ENCODE measurements at places on chromosomes 4 and X. TPM values are rescaled to one million over a fixed set of nuclear protein-coding genes. Genes with fewer than 3 reads are reported as not detected.

The SLC34A2 gene
- total RNA-seq: 0.34 TPM

The TEC gene
- 3.5 TPM for total RNA-seq

The TMEM144 gene
- 6.3 TPM for total RNA-seq

The NLGN3 gene
- total RNA-seq: 3.5 TPM

The KLB gene
- not detected for total RNA-seq

The LRP2BP gene
- total RNA-seq: 1.6 TPM

The PNMA6A gene
- total RNA-seq: 5.2 TPM

The KLHL13 gene
- 5.6 TPM for total RNA-seq

The SMAD1 gene
- total RNA-seq: 35.6 TPM

The HERC5 gene
- 7.0 TPM for total RNA-seq

The PABPC5 gene
- 7.4 TPM for total RNA-seq

The CXCL5 gene
- total RNA-seq: 0.45 TPM

DNA sequence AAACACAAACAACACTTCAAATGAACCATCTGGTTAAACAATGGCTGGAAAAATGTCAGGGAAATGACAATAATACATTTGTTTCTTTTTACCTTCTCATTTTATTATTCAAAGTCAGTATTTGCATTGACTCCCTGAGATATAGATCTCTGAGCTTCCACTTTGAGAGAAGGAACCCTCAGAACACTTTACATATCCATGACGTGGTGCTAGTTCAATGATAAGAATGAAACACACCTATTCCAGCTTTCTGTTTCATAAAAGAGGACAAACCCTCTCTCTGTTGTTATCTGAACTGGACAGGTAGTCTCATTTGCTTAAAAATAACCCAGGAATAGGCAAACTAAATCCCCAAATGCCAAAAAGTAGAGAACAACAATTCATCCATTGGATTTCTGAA is 65.3 kb upstream of the CCSER1 start:
- DNase-seq: no peak
- no peaks in the 10 kb centered on the region for H3K36me3 ChIP-seq
- no peak overlapping the region for H3K27ac ChIP-seq
- H3K27me3 ChIP-seq: peaks cover 2% of the 10 kb centered on the region
- no peak overlapping the region for H3K4me3 ChIP-seq

GRCh38 chr4:31984872-31985271 is 1264.7 kb downstream of the PCDH7 start:
- DNase-seq: no peak
- H3K27ac ChIP-seq: no peak overlapping the region
- H3K4me1 ChIP-seq: peaks cover 13% of the 10 kb centered on the region
- no peak overlapping the region for H3K4me3 ChIP-seq
- peaks cover 2% of the 10 kb centered on the region for H3K36me3 ChIP-seq
- no peaks in the 10 kb centered on the region for H3K27me3 ChIP-seq

GRCh38 chr4:7803371-7803770 is 136.3 kb downstream of the AFAP1 start:
- peaks cover 40% of the 10 kb centered on the region for H3K36me3 ChIP-seq
- peak overlapping the region; percentile 49 for H3K27ac ChIP-seq
- no peak for DNase-seq
- no peaks in the 10 kb centered on the region for H3K27me3 ChIP-seq

GRCh38 chrX:138638996-138639395 is 72.5 kb downstream of the FGF13 start:
- no peaks in the 10 kb centered on the region for H3K4me1 ChIP-seq
- no peak overlapping the region for H3K4me3 ChIP-seq
- H3K27me3 ChIP-seq: no peaks in the 10 kb centered on the region
- no peak overlapping the region for H3K27ac ChIP-seq
- H3K36me3 ChIP-seq: no peaks in the 10 kb centered on the region

DNA sequence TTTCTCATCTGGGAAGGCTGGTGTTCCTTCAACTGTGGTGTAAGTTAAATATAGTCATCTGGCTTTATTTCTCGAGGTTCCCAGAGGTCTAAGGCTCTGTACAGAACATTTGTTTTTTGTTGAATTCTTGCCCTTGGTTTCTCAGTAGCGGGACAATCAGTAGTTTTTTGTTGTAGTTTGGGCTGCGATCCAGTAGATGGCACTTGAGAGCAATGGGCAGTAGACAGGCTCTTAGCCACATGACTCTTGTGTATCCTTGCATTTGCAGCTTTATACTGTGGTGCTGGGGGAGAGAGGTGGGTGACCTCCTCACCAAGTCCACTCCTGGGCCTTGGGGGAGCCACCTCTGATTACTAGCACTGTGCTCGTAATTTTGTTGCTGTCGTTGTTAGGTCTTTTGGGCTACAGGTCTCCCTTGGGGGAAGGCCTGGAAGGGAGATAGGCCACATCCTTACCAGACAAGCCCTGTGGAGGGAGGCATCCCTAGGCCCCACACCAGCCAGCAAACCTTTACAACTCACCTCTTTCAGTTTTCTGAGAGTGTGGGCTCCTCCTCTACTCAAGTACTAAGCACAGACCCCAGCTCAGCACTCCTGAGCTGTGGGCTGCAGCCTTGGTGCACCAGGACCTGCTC is 8.1 kb downstream of the ETDB start:
- peaks cover 14% of the 10 kb centered on the region for H3K27me3 ChIP-seq
- H3K4me1 ChIP-seq: no peaks in the 10 kb centered on the region
- no peak overlapping the region for H3K4me3 ChIP-seq
- H3K36me3 ChIP-seq: no peaks in the 10 kb centered on the region
- no peak for DNase-seq

GRCh38 chr4:99221980-99222379 is 2.9 kb upstream of the ADH6 start:
- no peak overlapping the region for H3K4me3 ChIP-seq
- DNase-seq: no peak
- no peak overlapping the region for H3K27ac ChIP-seq
- H3K4me1 ChIP-seq: peaks cover 8% of the 10 kb centered on the region

GRCh38 chr4:89109841-89110540 is 1.3 kb upstream of the TIGD2 start:
- H3K27ac ChIP-seq: peak overlapping the region; percentile 82
- peaks cover 14% of the 10 kb centered on the region for H3K36me3 ChIP-seq
- H3K4me1 ChIP-seq: peaks cover 26% of the 10 kb centered on the region
- H3K27me3 ChIP-seq: peaks cover 6% of the 10 kb centered on the region
- DNase-seq: no peak

DNA sequence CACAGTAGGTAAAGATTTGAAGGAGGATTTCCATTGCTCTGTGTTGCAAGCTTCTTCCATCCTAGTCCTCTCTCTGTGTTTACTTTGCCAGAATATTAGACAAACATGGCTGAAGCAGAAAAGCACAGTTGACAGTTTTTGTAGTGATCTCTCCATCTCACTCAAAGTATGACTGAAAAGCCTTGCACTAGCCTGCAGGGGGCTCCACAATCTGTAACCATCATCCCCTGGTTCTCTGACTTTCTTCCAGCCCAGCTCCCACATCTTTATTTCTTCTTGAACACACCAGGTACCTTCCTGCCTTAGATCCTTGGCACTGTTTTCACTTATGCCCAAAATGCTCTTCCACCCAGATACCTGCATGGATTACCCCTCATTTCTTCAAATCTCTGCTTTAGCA is 34.1 kb upstream of the HHIP start:
- no peak for DNase-seq
- no peaks in the 10 kb centered on the region for H3K36me3 ChIP-seq
- no peak overlapping the region for H3K4me3 ChIP-seq
- no peaks in the 10 kb centered on the region for H3K4me1 ChIP-seq
- no peak overlapping the region for H3K27ac ChIP-seq

- DNase-seq: peak; percentile 49
- no peaks in the 10 kb centered on the region for H3K27me3 ChIP-seq
- no peak overlapping the region for H3K27ac ChIP-seq
Observed at GRCh38 chr4:106369456-106370060, 980 bp upstream of the GIMD1 start.

- H3K4me3 ChIP-seq: no peak overlapping the region
- no peaks in the 10 kb centered on the region for H3K27me3 ChIP-seq
- peaks cover 29% of the 10 kb centered on the region for H3K4me1 ChIP-seq
- H3K27ac ChIP-seq: no peak overlapping the region
- peaks cover 3% of the 10 kb centered on the region for H3K36me3 ChIP-seq
- DNase-seq: no peak
Observed at GRCh38 chr4:99209671-99210070, 9.4 kb downstream of the ADH6 start.

GRCh38 chr4:187436251-187436650 is 559.3 kb upstream of the ZFP42 start:
- no peak overlapping the region for H3K4me3 ChIP-seq
- H3K4me1 ChIP-seq: peaks cover 5% of the 10 kb centered on the region
- no peak overlapping the region for H3K27ac ChIP-seq

GRCh38 chrX:139803224-139803623 is 95.3 kb upstream of the MCF2 start:
- no peak for DNase-seq
- peaks cover 13% of the 10 kb centered on the region for H3K36me3 ChIP-seq
- H3K27ac ChIP-seq: no peak overlapping the region

DNA sequence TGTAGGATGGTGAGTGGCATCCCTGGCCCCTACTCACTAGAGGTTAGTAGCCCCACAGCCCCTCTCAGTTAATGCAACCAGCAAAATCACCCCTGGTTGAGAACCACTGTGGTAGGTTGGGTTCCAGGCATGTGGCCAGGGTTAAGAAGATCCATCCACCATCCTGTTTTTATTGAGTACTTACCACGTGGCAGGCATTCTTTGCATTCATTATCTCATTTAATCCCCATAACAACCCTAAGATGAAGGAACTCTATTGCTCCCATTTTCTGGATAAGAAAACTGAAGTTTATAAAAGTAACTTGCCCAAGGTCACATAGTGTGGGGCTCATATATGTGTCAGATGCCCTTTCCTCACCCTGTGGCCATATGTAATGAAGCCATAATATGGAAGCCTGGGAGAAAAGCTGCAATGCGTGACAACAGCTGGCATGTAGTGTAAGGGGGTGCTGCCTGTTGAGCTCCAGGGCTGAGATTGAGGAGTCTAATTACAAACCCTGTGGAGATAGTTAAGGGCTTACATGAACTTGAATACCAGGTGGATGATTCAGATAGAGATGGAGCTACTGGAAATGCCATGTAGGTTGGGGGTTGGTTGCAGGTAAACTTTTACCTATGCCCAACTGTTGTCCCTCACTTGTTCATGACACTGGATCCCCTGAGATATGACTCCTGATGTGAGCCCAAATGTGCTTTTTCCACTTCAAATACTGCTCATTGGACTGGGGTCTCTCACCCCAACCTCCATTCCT is 100.2 kb upstream of the PGRMC2 start:
- no peak overlapping the region for H3K27ac ChIP-seq
- H3K4me3 ChIP-seq: no peak overlapping the region
- DNase-seq: no peak
- no peaks in the 10 kb centered on the region for H3K36me3 ChIP-seq
- H3K4me1 ChIP-seq: peaks cover 43% of the 10 kb centered on the region

DNA sequence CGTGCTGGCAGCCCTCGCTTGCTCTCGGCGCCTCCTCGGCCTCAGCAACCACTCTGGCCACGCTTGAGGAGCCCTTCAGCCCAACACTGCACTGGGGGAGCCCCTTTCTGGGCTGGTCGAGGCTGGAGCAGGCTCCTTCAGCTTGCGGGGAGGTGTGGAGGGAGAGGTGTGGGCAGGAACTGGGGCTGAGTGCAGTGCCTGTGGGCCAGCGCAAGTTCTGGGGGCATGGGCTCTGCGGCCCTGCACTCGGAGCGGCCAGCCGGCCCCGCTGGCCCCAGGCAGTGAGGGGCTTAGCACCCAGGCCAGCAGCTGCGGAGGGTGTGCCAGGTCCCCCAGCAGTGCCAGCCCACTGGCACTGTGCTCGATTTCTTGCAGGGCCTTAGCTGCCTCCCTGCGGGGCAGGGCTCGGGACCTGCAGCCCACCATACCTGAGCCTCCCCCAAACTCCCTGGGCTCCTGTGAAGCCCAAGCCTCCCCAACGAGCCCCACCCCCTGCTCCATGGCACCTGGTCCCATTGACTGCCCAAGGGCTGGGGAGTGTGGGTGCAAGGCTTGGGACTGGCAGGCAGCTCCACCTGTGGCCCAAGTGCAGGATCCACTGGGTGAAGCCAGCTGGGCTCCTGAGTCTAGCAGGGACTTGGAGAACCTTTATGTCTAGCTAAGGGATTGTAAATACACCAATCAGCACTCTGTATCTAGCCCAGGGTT is 556.8 kb downstream of the GABRG1 start:
- H3K4me1 ChIP-seq: no peaks in the 10 kb centered on the region
- H3K27me3 ChIP-seq: no peaks in the 10 kb centered on the region
- H3K4me3 ChIP-seq: no peak overlapping the region
- H3K36me3 ChIP-seq: no peaks in the 10 kb centered on the region

DNA sequence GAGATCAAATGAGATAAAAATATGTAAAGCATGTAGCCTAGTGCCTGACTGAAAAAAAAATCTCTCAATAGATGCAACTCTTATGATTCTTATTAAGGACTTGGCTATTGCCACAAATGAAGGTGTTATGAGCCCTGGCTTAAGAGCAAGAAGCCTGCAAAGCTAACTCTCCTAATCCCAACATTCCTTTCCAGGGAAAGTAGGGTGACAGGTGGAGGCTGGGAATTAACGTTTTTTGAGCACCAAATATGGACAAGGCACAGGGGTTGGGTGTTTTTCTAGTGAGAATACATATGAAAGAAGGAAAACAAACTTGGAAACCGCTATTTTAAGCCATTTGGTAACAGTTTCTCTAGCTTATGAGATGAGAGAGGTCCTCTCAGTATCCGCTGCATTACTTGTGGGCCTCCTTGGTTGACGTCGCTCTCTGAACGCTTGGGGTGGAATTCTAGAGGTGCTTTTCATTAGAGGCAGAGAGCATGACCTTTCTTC is 2.4 kb downstream of the RHOH start:
- no peaks in the 10 kb centered on the region for H3K36me3 ChIP-seq
- H3K4me3 ChIP-seq: no peak overlapping the region
- peaks cover 15% of the 10 kb centered on the region for H3K4me1 ChIP-seq
- DNase-seq: no peak
- no peak overlapping the region for H3K27ac ChIP-seq

DNA sequence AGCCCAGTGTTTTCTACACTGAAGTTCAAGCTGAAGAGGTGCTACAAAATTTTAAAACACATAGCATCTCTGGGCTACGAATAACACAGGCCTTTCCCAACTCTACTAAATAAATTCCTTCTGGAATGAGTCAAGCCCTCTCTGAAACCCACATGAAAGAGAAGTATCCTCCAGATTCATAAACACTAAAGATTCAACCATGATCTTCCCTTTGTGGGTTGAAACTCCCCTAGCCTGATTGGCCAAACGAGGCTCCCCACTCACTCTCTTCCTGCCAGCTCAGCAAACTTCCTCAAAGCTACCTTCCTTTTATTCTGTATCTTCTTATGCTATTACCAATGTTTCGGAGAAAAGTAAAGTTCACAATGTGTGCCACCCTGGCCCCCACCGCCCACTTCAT is 95.4 kb downstream of the NKX6-1 start:
- H3K4me3 ChIP-seq: no peak overlapping the region
- DNase-seq: no peak
- H3K4me1 ChIP-seq: no peaks in the 10 kb centered on the region
- H3K27ac ChIP-seq: no peak overlapping the region
- H3K27me3 ChIP-seq: peaks cover 34% of the 10 kb centered on the region
- no peaks in the 10 kb centered on the region for H3K36me3 ChIP-seq

GRCh38 chr4:37995981-37996775 is 36.0 kb downstream of the PTTG2 start:
- no peak for DNase-seq
- H3K27me3 ChIP-seq: no peaks in the 10 kb centered on the region
- H3K4me3 ChIP-seq: no peak overlapping the region
- peaks cover 7% of the 10 kb centered on the region for H3K36me3 ChIP-seq

Data from mesothelial cell of epicardium (in vitro differentiated cells).